NCI-H446 treated with DMSO at 0.1 percent for 48 hours (cell line): ENCODE measurements at places on chromosomes 12 and 14.

- DNase-seq = no peak
These were observed 21.7 kb downstream of the RACGAP1 start for GRCh38 chr12:50003595-50003994.

GRCh38 chr12:129084875-129085826 lies 231.9 kb downstream of the GLT1D1 start:
- no peak for DNase-seq

DNA sequence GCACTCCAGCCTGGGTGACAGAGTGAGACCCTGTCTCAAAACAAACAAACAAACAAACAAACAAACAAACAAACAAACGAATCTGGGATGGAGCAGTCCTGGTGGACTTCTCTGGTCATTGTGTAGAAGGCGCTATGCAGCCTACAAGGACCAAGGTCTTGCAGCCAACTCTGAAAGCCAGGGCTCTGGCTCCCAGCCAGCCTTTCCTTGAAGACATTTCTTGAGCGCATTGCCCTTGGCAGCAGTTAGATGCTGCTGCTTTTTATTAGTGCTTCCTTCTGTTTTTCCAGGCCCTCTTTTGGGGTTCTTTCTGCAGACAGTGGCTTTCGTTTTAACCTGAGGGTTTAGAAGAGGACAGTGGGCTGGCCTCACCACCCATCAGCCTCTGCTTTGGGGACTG lies 20.2 kb downstream of the CCDC177 start:
- peak; percentile 32 for DNase-seq

GRCh38 chr14:56555921-56556570 lies 23.6 kb upstream of the TMEM260 start:
- DNase-seq = no peak

DNA sequence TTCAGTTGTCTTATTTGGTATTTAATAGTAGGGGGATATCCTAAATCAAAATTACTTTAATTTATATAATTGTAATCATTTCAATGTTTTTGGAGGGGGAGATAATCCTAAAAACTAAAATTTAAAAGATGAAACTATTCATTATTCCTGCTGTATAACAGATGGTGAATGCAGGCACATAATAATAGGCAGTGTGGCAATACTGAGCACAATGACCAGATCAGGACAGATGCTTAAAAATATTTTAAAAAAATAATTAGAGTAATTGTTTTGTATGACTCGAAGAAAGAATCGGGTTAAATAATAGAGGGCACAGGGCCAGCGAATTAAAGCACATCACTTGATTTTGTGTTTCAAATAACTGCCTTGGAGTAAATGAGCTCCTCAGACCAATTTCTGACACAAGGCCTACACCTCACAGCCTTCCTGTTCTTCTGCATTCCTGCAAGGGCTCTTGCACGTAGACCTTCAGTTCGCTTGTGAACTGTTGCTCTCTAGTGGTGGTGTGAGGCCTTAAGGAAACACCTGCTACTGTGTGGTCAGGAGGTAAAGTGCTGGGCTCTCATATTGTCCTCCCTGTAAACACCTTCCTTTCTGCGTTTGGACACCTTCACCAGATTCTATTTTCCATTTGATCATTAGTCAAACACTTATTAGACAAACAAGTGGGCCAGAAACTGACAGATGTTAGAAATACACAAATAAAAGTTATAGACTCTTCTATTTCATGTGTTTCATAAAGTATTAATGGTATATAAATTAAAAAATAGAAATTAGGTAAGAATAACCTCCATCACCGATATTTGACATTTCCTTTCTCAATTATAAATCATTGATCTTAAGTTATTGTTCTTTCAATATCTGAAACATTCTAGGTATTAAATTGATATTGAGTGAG lies 29.3 kb upstream of the KLRF1 start:
- no peak for DNase-seq
